ENCODE measurements at places on chromosomes 2 and 18. TPM values are rescaled to one million over a fixed set of nuclear protein-coding genes. Genes with fewer than 3 reads are reported as not detected.

AOX1 gene
- polyA plus RNA-seq, result 8.3 TPM

GRCh38 chr2:66534461-66534860, 99.5 kb downstream of the MEIS1 start:
- H3K27me3 ChIP-seq, result no peaks in the 10 kb centered on the region
- DNase-seq, result no peak
- H3K36me3 ChIP-seq, result no peaks in the 10 kb centered on the region
- peaks cover 4% of the 10 kb centered on the region for H3K4me1 ChIP-seq

GRCh38 chr2:152241948-152242729, 66.6 kb upstream of the STAM2 start:
- no peak overlapping the region for H3K27ac ChIP-seq
- H3K36me3 ChIP-seq, result no peaks in the 10 kb centered on the region
- no peak overlapping the region for H3K4me3 ChIP-seq

MEP1B gene
- polyA plus RNA-seq, result not detected

- no peak for DNase-seq
- H3K27me3 ChIP-seq, result no peaks in the 10 kb centered on the region
- no peaks in the 10 kb centered on the region for H3K36me3 ChIP-seq
Measured at GRCh38 chr2:205629091-205629776, 53.1 kb upstream of the NRP2 start.

DNA sequence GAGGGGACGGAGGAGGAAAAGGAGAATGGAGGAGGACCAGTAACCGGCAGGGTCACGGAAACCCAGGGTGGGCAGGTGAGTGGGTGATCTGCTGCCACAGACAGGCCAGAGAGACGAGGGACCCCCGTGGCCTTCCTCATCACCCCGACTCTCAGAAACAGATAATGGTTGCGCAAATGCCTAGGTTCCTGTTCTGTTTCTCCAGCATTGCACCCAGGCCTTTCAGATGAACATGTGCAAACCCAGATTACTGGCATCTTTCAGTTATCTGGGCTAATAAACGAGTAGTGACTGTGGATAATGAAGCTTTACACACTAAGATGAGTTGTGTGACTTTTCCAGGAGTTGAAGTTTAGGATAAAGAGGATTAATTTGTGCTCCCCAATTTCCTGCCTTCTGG, 46.5 kb downstream of the TET3 start:
- no peaks in the 10 kb centered on the region for H3K36me3 ChIP-seq
- no peaks in the 10 kb centered on the region for H3K27me3 ChIP-seq
- H3K4me3 ChIP-seq, result no peak overlapping the region
- peaks cover 15% of the 10 kb centered on the region for H3K4me1 ChIP-seq
- no peak for DNase-seq

- no peak overlapping the region for H3K4me3 ChIP-seq
- DNase-seq, result no peak
- no peaks in the 10 kb centered on the region for H3K27me3 ChIP-seq
- no peak overlapping the region for H3K27ac ChIP-seq
Measured at GRCh38 chr18:26471027-26471426, 77.3 kb downstream of the KCTD1 start.

DNA sequence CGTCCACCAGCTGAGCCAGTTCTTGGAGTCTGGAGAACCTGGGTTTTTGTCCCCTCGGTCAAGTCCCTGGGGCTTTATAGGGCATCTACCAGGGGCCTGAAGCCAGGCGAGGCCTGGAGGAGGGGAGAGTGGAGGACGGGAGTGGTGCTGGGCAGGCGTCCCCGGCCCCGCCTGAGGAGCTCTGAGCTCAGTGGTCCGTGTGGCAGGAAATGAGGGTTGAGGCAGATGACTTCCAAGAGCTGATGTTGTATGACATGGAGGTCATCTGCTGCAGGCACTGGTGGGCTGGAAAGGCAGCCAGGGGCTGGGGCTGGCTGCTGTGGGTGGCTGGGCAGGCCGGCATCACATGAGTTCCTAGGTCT, 118.5 kb upstream of the HS6ST1 start:
- no peaks in the 10 kb centered on the region for H3K36me3 ChIP-seq
- no peak for DNase-seq
- H3K27ac ChIP-seq, result no peak overlapping the region
- H3K4me1 ChIP-seq, result peaks cover 4% of the 10 kb centered on the region
- no peaks in the 10 kb centered on the region for H3K27me3 ChIP-seq

GRCh38 chr2:17915099-17915498, 36.6 kb downstream of the KCNS3 start:
- DNase-seq, result no peak
- no peak overlapping the region for H3K4me3 ChIP-seq
- no peaks in the 10 kb centered on the region for H3K36me3 ChIP-seq
- no peak overlapping the region for H3K27ac ChIP-seq
- H3K27me3 ChIP-seq, result no peaks in the 10 kb centered on the region

GRCh38 chr2:71637736-71638135, 184.4 kb downstream of the DYSF start:
- no peaks in the 10 kb centered on the region for H3K27me3 ChIP-seq
- no peak for DNase-seq
- no peak overlapping the region for H3K4me3 ChIP-seq
- no peaks in the 10 kb centered on the region for H3K36me3 ChIP-seq
- no peaks in the 10 kb centered on the region for H3K4me1 ChIP-seq

DNA sequence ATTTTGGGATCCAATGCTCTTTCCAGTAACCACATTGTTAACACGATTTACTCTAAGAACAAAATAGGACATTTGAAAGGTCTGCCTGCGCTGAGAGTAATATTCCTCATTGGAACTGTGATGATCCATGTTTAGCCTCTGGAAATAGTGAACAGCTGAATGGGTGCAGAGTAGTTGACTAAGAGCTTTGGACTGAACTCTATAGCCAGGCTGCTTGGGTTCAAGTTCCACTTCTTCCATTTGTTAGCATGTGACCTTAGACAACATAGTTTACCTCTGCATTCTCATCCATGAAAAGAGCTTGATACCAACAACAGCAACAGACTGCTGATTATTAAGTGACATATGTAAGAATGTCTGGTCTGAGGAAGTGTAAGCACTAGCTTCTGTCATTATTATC, 128.3 kb upstream of the MMADHC start:
- H3K4me3 ChIP-seq, result no peak overlapping the region
- no peaks in the 10 kb centered on the region for H3K36me3 ChIP-seq
- no peaks in the 10 kb centered on the region for H3K27me3 ChIP-seq
- H3K4me1 ChIP-seq, result peaks cover 7% of the 10 kb centered on the region
- no peak for DNase-seq
- no peak overlapping the region for H3K27ac ChIP-seq

SCYGR4 gene
- not detected for polyA plus RNA-seq

DNA sequence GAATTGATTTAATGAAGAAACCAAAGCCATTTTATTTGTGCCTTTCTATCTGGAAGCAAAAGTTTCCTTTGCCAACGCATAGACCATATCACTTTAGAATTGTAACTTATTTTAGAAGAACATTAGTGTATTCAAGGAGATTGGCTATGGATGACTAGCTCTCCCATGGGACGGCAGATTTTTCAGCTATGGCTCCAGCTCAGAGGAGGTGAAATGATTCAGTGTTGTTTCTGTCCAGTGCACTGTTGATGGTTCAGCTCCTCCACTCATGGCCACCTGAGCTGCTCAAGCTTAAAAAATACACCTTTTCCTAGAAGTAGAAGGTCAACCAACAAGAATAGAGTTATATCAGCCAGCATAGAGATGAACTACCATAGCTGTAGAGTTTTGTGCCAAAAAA, 1597.5 kb upstream of the PIK3C3 start:
- H3K27me3 ChIP-seq, result no peaks in the 10 kb centered on the region
- no peak overlapping the region for H3K27ac ChIP-seq
- H3K36me3 ChIP-seq, result no peaks in the 10 kb centered on the region
- H3K4me1 ChIP-seq, result no peaks in the 10 kb centered on the region
- no peak for DNase-seq

- H3K27ac ChIP-seq, result no peak overlapping the region
- DNase-seq, result no peak
- H3K4me1 ChIP-seq, result peaks cover 5% of the 10 kb centered on the region
- no peak overlapping the region for H3K4me3 ChIP-seq
Measured at GRCh38 chr2:12776521-12776961, 59.8 kb downstream of the TRIB2 start.

- peaks cover 5% of the 10 kb centered on the region for H3K27me3 ChIP-seq
- H3K27ac ChIP-seq, result no peak overlapping the region
- peaks cover 8% of the 10 kb centered on the region for H3K4me1 ChIP-seq
- no peaks in the 10 kb centered on the region for H3K36me3 ChIP-seq
Measured at GRCh38 chr2:11748018-11748860, 1.8 kb downstream of the LPIN1 start.

GRCh38 chr18:79529991-79530390, 134.3 kb downstream of the NFATC1 start:
- DNase-seq, result no peak
- no peaks in the 10 kb centered on the region for H3K27me3 ChIP-seq
- peaks cover 5% of the 10 kb centered on the region for H3K4me1 ChIP-seq
- no peaks in the 10 kb centered on the region for H3K36me3 ChIP-seq

- H3K27ac ChIP-seq, result no peak overlapping the region
- H3K27me3 ChIP-seq, result no peaks in the 10 kb centered on the region
- no peaks in the 10 kb centered on the region for H3K4me1 ChIP-seq
- H3K36me3 ChIP-seq, result no peaks in the 10 kb centered on the region
- H3K4me3 ChIP-seq, result no peak overlapping the region
Measured at GRCh38 chr2:235616885-235617284, 123.0 kb downstream of the AGAP1 start.

DNA sequence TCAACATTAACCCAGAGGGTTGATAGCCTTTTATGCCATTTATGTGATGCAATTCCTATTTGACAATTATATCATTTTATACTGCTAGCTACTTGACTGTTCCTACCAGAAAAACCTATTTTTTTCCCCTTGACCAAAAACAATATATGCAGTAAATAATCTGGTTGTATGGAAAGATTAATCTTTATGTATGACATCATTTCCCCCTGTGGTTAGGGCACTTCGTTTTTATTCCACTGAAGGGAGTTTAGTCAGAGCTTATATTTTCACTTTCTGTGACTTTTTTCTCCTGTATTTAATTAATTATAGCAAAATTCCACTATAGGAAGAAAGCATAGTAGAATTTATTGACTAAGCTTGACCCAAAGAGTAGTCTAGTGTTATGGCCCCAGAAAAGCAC, 107.6 kb downstream of the HAUS1 start:
- no peak overlapping the region for H3K4me3 ChIP-seq
- H3K36me3 ChIP-seq, result peaks cover 10% of the 10 kb centered on the region
- no peak for DNase-seq
- H3K27me3 ChIP-seq, result no peaks in the 10 kb centered on the region
- H3K4me1 ChIP-seq, result no peaks in the 10 kb centered on the region

DNA sequence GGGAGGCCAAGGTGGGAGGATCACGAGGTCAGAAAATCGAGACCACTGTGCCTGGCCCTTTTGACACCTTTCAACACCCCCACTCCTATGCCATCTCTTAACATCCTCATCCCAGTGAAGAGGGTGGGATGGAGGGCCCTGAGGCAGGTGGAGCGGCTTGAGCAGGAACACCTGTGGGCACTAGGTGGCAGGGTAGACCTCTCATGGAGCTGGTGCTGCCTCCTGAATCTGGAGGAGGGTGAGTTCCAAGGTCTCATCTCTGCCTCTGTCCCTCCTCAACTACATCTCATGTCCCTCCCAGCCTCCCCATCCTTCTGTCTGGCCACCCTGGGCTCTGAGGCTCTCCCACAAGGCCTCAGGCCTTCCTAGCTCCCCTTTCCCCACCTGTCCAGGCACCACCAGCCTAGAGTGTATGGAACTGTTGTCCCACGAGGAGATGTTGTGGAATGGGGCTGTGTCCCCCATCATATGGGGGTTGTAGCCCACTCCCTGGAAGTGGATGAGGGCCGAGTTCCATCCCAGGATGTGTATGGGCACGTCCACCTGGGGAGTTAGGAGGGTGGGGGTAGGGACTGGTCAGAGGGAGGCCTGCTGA, 17.0 kb upstream of the CRYBA2 start:
- H3K4me1 ChIP-seq, result no peaks in the 10 kb centered on the region
- no peak overlapping the region for H3K27ac ChIP-seq
- no peak overlapping the region for H3K4me3 ChIP-seq
- DNase-seq, result no peak

DNA sequence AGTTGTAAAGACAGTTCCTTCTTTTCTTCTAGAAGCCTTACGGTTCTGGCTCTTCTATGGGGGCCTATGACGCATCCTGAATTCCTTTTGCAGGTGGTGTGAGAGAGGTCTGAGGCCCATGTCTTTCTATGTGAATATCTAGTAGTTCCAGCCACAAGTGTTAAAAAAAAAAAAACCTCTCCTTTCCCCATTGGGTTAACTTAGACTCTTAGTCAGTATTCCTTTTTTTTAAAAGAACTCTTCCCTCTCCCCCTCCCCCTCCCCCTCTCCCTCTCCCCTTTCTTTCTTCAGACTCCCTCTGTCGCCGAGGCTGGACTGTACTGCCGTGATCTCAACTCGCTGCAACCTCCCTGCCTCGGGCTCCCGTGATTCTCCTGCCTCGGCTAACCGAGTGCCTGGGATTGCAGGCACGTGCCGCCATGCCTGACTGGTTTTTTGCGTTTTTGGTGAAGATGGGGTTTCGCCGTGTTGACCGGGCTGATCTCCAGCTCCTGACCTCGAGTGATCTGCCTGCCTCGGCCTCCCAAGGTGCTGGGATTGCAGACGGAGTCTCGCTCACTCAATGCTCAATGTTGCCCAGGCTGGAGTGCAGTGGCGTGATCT, 11.4 kb upstream of the CIDEA start:
- DNase-seq, result no peak
- H3K27ac ChIP-seq, result no peak overlapping the region
- no peaks in the 10 kb centered on the region for H3K36me3 ChIP-seq
- no peaks in the 10 kb centered on the region for H3K27me3 ChIP-seq
- H3K4me3 ChIP-seq, result no peak overlapping the region

DNA sequence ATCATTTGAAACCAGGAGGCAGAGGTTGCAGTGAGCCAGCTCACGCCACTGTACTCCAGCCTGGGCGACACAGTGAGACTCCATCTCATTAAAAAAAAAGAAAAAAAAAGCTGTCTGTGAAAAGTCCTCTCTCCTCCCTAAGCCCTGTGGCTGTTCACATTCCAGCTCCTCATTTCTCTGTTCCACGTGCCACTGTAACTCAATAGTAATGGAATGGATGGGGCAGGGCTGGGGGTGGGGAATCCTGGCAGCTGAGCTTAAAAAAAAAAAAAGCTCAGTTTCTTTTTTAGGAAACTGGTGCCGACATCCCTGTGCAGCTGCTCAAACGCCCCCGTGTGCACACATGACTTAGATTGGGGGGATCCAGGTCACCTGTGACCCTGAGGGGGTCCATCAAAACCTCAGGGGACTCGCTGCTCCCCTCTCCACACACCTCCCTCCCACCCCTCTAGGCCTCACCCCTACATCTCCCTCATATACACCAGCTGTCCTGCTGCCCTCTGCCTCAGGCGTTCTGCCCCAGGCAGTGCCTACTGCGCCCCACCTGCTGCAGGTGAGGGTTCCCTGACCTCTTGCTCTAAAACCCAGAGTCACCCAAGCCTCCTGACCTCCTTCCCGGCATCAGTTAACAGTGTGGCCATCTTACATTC, 255.4 kb downstream of the AGAP1 start:
- no peak overlapping the region for H3K27ac ChIP-seq
- H3K4me3 ChIP-seq, result no peak overlapping the region
- H3K27me3 ChIP-seq, result no peaks in the 10 kb centered on the region
- peaks cover 5% of the 10 kb centered on the region for H3K36me3 ChIP-seq

DNA sequence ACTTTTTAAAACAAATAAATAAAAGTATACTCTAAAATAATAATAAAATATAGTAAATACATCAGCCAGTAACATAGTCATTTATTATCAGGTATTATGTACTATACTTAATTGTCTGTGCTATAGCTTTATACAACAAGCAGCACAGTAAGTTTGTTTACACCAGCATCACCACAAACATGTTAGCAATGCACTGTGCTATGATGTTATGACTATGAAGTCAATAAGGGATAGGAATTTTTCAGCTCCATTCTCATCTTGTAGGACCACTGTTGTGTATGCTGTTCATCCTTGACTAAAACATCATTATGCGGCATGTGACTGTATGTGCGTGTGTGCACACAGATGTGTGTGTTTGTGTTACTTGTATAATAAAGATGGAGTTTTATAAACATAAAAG, 137.5 kb downstream of the LYPD6B start:
- H3K36me3 ChIP-seq, result no peaks in the 10 kb centered on the region
- no peak overlapping the region for H3K4me3 ChIP-seq
- no peaks in the 10 kb centered on the region for H3K27me3 ChIP-seq
- no peaks in the 10 kb centered on the region for H3K4me1 ChIP-seq

RGPD4 gene
- polyA plus RNA-seq, result not detected

Data from H1 (cell line).